ENCODE measurements at places on chromosomes 12 and 14.
A peak's percentile ranks its signal among the peaks of the same experiment; 100 is the strongest.

GRCh38 chr12:69396041-69396440, 36.5 kb downstream of the YEATS4 start:
- DNase-seq = no peak

DNA sequence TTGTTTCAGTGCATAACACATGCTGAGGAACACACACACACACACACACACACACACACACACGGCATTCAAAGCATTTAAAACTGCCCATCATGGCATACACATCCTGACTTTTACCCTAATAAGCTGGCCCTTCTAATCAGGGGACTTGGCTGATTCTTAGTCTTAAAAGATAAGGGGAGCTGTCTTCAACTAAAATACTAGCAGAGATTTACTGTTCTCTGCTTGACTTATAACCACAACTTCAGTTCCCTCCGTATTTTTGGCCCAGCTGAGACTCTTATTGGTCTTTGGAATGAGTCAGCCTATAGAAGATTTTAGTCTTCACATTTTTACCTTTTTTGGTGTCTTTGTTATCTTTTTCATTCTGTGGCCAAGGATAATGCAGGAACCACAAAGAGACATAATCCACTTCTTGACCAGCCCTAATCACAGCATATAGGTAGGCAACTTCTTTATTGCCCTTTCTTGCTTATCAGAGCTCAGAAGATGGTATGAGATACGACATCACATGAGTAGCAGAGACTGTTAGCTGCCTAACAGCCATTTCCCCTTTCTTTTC, 25.1 kb upstream of the SLC8A3 start:
- no peak for DNase-seq

- DNase-seq = no peak
Observed at GRCh38 chr12:57127101-57127725, 1.1 kb upstream of the LRP1 start.

GRCh38 chr14:80136358-80136757, 74.9 kb downstream of the DIO2 start:
- peak; percentile 86 for DNase-seq

GRCh38 chr12:113512568-113512967, 40.9 kb upstream of the LHX5 start:
- no peak for DNase-seq

Data from epithelial cell of prostate (primary cell).